ENCODE measurements at places on chromosomes 1 and 21.

DNA sequence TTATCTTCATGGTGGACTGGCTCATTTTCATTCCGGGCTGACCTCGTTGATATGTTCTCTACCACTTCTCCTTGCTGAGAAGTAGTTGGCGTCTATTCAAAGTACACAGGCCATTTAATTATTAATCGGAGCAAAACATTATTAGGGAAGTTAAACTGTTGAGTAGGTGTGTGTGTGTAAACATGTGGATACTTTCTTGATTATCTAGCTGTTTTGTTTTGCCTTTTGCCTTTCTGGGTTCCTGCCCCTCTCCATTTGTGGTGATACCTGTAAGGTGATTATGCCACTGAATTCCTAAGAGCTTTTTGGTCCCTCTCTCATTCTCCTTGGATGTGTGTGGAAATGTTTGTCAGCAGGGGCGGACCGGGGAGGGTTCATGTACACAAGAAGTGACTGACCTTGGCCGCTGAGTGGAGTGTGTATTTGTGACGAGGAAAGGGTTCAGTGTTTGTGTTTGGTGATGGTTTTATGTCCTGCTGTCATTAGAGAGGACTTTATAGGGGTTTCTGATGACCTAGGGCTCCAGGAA lies 56.6 kb upstream of the PPP2R5A start:
- DNase-seq: no peak

GRCh38 chr1:85991261-85991660 lies 165.3 kb downstream of the COL24A1 start:
- DNase-seq: no peak

- no peak for DNase-seq
Measured at GRCh38 chr21:34635307-34635706, 20.4 kb upstream of the RCAN1 start.

DNA sequence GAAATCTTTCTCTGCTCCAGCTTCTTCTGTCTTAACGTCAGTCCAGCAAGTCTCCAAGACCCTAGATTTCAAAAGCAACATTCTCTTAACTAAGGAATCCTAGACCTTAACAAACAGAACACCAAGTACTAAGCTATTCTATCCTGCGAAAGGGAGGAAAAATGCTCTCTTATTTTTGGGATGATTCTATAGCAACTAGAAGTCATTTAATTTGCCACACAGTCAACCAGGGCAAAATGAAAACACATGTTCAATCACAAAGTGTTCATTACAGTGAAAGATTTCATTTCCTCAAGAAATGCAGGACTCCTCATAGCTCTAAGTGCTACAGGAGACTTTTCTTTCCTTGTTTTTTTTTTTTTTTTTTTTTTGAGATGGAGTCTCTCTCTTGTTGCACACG lies 36.2 kb upstream of the DOCK7 start:
- no peak for DNase-seq

GRCh38 chr1:2821966-2822620 lies 20.6 kb upstream of the TTC34 start:
- DNase-seq: no peak

- peak; percentile 25 for DNase-seq
Measured at GRCh38 chr1:230768903-230769570, 21.8 kb downstream of the CAPN9 start.

DNA sequence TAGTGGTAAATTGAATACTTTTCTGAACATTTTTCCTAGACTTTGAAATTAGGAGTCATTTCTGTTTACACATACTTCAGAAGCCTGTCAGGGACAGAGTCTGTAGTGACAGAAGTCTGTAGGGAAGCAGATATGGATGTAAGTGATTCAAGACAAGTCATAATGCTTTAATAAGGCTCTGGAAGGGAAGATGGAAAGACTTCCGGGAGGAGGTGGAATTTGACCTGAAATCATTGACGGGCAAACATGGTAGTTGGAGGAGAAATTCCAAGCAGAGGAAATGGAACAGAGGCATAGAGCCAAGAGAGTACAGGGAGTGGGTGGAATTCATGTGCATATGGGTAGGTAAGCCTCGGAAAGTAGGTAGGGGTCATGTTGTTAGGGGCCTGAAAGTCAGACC lies 22.5 kb downstream of the CAMTA1 start:
- no peak for DNase-seq

DNA sequence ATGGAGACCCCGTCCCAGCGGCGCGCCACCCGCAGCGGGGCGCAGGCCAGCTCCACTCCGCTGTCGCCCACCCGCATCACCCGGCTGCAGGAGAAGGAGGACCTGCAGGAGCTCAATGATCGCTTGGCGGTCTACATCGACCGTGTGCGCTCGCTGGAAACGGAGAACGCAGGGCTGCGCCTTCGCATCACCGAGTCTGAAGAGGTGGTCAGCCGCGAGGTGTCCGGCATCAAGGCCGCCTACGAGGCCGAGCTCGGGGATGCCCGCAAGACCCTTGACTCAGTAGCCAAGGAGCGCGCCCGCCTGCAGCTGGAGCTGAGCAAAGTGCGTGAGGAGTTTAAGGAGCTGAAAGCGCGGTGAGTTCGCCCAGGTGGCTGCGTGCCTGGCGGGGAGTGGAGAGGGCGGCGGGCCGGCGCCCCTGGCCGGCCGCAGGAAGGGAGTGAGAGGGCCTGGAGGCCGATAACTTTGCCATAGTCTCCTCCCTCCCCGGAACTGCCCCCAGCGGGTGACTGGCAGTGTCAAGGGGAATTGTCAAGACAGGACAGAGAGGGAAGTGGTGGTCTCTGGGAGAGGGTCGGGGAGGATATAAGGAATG lies 505 bp downstream of the LMNA start:
- DNase-seq: no peak

GRCh38 chr1:152162792-152163463 lies 3.9 kb upstream of the RPTN start:
- peak; percentile 95 for DNase-seq

DNA sequence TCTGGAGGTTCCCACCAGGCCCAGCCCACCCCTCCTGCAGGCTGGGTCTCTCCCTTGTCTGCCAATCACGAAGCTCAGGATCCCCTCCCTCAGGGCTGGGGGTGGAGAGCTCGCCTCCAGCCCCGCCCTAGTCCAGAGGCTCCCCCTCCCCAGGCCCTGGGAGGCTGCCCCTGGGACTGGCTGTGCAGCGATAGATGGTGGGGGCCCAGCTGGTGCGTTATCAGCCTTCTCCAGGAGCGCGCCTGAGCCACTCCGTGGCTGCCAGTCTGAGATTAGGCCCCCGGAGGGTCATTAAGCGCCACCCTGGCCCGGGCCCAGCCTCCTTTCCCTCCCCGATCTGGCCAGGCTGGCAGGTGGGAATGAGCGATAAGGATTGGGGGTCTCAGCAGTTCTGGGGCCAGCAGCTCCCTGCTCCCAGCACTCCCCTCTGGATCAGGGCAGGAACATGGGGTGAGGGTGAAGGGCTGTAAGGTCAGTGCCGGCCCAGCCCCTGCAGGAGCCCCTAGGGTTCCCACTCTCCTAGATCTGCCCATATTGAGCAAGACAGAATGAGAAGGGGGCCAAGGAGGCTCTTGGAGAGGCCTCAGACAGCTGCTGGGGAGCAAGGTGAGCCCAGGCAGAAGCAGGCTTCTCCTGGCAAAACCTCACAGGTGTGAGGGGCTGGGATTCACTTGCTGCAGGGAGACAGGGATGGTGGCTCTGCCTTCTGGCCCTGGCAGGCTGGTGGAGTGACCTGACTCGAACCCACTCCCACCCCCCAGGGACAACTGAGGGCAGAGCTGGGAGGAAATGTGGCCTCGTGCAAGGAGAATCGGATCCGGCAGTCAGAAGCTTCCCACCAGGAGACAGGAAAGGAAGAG lies 8.5 kb downstream of the PDZK1IP1 start:
- DNase-seq: no peak

- no peak for DNase-seq
Measured at GRCh38 chr1:67367370-67368045, 59.8 kb downstream of the IL12RB2 start.

GRCh38 chr1:75472971-75473603 lies 137.8 kb downstream of the SLC44A5 start:
- DNase-seq: no peak

DNA sequence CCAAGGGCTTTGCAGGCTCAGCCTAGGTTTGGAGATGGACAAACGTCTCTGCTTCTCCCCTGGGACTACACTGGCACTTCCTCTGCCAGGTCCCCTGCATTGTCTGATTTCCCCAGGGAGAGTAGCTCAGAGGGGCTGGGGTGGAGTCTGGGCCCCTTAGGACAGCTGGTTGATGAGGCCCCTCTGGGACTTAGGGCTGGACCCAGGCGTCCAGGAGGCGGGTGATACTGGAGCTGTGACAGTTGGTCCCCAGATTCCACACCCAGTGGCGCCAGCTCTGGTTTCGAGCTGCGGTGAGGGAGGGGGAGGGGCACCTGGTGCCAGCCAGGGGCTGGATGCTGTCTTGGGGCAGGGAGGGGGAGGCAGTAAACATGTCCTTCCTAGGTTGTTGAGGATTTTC lies 7.4 kb upstream of the MEX3A start:
- no peak for DNase-seq

DNA sequence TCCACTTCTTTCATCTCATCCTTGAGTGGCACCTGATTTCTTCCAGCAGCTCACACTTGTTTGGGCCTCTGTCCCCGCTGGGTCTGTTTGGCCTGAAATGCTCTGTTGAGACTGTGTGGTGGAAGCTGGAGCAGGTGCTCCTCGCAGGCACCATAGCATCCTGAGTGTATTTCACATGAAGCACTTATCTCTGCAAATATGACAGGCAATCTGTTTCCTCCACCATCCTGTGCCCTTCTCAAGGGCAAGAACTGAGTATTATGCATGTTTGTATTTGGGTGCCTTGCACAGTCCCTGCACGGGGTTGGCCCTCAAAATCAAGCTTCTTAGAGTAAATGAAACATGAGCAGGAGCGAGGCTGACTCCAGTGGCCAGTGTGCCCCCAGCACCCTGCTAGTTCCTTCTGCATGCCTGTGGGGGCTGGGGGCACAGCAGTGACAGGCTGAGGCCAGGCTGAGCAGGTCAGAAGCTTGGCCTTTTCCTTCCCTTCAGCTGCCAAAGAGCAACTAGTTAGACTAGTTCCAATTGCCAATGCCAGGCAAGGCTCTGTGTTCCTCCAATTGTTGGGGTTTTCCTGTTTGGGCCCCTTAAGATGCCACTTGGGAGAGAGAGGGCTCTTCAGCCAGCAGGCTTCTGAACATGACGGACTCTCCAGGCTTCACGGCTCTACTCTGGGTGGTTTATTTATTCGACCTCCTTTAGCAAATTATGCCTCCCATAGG lies 129.6 kb upstream of the ATP1A1 start:
- DNase-seq: no peak

GRCh38 chr1:10257851-10258250 lies 47.5 kb downstream of the KIF1B start:
- DNase-seq: no peak

GRCh38 chr1:7610936-7611335 lies 160.2 kb upstream of the VAMP3 start:
- DNase-seq: no peak

DNA sequence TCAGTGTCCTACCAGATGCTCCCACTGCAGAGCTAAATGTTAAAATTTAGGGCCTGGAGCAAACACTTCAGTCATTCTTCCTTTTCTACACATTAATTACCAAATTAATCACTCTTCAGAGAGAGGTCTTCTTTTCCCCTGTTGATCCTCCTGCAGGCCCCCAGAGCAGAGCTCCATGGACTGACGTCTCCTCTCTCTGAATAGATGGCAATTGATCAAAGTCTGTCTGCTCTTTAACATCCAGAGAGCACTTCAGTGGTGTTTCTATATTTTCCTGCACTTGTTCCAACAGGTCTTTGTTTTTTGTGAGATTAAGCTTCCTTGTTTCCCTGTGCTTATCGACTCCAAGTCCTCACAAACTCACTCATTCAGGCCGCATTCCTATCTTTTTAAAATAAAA lies 239.3 kb downstream of the SIPA1L2 start:
- no peak for DNase-seq

DNA sequence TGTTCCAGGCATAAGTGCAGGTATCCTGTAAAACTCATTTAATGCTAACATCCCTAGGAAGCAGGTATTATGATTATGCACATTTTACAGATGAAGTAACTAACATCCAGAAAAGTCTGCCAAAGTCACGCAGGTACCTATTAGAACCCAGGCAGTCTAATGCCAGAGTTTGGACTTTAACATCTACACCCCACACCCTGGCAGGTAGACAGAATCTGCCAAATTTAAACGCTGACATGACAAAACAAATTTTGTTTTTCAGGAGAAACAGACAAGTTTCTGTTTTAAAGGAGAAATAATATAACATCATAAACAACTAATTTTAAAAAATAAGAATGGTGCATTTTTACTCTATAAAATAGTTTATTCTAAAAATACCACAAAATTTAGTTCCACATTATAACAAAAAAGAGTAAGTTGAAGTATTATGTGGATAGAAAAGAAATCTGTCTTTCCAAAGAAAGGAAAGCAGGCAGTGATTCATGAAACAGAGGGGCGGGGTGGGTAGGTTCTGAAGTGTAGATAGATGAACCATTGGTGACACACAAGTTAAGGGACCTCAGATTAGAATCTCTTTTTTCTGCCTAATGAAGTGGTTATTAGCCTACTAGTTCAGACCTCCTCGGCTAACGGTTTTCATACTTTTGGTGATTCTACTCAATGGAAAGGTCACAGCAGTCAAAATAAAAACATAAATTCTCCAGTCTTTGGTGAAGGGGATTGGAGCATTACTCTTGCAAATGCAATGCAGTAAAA lies 1.7 kb downstream of the ASPM start:
- DNase-seq: no peak

DNA sequence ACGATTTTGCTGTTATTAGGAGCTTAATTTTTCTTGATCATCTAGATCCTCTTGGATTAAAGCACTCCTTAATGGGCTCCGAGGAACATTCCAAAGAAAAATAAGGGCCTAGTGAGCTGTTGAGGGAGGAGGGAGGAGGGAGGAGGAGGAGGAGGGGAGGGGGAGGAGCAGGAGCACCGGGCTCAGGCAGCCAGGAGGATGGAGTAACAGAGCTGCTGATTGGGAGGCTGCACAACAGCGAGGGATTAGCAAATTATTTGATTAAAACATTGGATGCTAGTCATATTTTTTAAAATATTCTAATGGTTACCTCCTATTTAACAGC lies 302.1 kb upstream of the RRP15 start:
- no peak for DNase-seq

DNA sequence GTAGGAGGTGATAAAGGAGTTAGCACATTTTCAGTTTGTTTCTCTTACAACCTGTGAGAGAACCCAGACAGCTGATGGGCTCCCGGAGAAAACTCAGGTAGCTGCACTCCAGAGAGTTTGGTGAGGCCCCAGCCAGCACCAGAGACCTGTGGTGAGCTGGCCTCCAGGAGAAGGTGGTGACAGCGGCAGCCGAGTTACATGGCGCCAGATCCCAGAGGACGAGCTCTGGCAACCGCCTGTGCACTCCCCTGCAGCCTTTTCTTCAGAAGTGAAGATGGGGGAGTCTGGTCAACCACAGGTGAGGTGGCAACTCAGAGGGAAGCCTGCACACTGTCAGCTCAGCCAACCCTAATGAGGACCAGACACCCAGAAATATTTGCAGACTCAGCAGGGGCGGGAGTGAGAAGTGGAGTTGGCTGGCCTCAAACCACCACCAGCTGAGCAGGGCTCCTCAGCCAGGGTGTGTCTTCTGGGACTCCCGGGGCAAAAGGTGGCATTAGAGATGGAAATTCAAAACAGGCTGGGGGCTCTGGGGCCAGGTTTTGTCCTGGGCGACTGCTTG lies 209.7 kb downstream of the SETD4 start:
- no peak for DNase-seq
